ENCODE measurements at places on chromosomes 3 and 15.

GRCh38 chr15:34318277-34319079 is 19.1 kb downstream of the SLC12A6 start:
- peak; percentile 30 for DNase-seq

GRCh38 chr15:88243895-88244787 is 12.4 kb downstream of the NTRK3 start:
- DNase-seq: no peak

DNA sequence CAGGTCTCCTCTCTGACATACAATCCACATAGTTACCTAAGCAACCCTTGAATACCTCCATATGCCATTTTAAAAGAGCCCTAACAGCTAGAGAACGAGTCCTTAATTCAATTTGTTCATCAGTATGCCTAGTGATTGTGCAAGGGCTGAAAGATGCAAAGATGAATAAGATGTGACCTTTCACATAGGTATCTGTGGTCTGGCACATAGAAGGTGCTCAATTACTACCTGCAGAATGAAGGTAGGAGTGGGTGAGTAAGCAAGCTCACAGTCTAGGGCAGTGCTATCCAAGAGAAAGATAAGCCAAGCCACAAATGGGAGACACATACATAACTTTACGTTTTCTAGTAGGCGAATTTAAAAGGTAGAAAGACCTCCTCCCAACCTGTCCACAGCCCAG is 157.9 kb downstream of the OSBPL10 start:
- no peak for DNase-seq

DNA sequence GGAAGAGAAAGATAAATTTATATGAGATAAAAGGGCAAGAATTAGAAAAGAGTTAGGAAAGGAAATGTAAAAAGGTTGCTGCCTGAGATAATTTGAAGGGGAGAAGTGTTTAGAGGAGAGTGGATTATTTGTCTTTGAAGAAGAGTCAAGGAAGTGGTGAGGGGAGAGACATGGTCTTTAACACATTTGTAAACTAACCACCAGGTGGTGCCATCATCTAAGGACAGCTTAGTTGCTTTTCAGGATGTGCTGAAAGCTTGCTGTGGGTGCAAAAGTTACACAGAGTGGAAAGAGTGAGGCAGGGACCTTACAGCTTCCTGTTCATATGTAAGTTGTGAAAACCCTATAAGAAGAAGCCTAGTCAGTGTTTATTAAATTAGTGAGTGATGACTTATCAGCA is 114.1 kb upstream of the DNAJC19 start:
- no peak for DNase-seq

DNA sequence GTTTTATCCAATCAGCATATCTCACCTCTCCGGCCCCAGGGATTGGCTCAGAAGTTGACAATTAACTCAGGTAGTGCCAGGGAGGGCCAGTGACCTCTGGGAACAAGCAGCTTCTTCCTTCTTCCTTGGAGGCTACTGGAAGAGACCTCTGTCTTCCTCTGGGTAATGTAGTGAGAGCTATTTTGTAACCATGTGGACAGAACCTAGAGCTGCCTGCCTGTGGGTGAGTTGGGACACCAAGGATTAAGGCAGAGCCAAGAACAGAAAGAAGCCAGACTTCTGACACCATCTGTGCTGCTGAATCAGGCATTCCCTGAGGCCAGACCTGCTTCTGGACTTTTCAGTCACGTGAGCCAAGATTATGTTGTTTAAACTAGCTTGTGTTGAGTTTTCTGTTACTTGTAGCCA is 5.9 kb upstream of the NDUFAF1 start:
- no peak for DNase-seq

GRCh38 chr3:50583897-50584296 is 14.6 kb downstream of the HEMK1 start:
- DNase-seq: peak; percentile 25

DNA sequence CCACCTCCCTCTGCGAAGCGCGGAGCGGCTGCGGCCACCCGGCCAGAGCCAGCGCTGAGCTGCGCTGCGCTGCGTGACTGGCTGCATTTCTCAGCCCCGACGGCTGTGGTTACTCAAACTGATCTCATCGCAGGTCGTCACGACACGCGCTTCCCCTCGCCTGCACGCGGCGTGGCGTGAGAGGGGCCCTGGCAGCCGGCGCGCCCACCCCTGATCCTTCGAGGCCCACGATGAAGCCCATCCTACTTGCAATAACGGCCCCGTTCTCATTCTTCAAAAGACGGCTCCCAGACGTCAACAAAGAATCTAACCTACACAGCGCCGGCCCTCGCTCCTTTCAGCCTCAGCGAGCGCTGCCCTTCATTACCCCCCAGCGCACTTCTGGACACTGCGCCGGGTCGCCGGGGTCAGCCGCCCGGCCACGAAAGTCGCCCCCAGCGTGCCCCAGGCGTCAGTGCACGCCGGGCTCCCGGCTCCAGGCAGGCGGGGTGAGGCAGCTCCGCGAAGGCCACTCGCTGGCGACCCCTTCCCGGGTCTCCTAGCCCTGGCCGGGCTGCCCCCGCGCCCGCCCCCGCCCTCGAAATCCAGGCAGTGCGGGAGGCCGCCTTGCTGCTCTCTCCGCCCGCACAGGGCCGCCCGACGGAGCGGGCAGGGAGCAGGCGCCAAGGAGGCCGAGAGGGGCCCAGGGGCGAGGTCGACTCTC is 9.9 kb upstream of the LEKR1 start:
- no peak for DNase-seq

DNA sequence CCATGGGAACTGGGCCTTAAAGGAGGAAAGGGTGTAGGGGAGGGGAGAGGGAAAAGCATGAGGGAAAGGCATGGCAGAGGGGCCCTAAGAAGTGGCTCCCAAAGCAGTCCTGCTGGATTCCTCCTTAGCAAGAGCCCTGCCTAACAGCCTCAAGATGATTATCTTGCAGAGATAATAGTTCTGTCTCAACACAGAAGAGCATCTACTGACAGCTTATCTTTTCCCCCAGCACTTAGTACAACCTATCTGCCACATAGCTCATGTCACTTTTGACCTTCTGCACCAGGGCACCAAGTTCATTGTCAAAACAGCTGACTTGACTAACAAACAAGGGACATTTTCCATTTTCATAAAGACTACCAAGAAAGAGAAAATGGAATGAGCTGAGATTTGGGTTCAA is 86.3 kb downstream of the ANP32A start:
- DNase-seq: no peak

DNA sequence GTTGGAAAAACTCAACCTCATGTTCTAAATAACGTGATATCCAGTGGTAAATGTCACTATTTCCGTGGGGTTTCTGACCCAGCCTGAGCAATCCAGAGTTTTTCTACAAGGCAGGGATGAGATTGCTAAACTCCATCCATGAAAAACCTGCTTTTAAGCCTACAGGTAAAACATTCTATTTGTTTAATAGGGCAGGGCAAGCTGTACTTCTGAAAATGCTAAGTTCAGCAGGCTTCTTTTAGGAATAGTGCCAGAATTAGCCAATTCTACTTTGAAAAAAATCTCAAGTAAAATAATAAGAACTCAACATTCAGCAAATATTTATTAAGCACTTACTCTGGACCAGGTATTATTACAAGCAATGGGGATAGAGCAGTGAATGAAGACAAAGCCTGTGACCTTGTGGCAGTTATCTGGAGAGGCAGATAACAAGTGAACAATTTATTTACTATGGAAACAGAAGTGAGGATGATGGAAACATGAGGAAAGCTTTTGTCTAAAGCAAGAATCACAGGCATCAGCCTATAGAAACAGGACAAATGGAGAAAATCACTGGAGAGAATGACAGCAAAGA is 13.3 kb downstream of the RPSA start:
- DNase-seq: no peak

- no peak for DNase-seq
Measured at GRCh38 chr15:59339252-59339672, 33.4 kb downstream of the MYO1E start.

GRCh38 chr15:98063315-98063714 is 102.8 kb downstream of the ARRDC4 start:
- no peak for DNase-seq

GRCh38 chr3:152865668-152866245 is 30.8 kb downstream of the P2RY1 start:
- DNase-seq: no peak

DNA sequence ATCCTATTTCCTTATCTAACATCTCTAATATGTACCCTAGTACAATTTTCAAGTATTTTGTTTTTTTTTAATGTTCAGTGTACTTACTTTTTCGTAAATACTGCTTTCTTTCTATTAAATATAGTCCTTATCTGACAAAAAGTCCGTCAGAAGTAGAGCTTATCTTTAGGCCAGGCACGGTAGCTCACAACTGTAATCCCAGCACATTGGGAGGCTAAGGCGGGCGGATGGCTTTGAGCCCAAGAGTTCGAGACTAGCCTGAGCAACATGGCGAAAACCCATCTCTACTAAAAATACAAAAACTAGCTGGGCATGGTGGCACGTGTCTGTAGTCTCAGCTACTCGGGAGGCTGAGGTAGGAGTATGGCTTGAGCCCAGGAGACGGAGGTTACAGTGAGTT is 41.1 kb downstream of the USP3 start:
- DNase-seq: no peak

- DNase-seq: no peak
Measured at GRCh38 chr3:187878772-187879518, 133.7 kb upstream of the BCL6 start.

DNA sequence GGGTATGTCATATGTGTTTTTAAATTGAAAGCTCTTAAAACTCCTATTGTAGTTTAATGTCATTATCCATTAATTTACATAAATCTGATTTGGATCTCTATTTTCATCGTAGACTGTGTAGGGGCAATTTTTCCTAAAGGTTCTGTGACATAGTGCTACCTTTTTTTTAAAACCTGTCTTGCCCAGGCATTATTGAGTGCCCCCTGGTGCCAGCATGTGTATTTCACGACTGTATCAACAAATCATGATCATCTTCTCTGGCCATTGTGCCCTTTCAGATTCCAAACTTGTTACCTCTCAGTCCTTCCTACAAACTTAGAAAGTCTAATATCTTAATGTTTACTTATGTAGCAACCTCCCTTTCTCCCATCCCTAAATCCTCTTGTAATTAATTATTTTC is 97.2 kb upstream of the FLNB start:
- no peak for DNase-seq

- no peak for DNase-seq
Measured at GRCh38 chr3:151894219-151894618, 20.8 kb downstream of the SUCNR1 start.

DNA sequence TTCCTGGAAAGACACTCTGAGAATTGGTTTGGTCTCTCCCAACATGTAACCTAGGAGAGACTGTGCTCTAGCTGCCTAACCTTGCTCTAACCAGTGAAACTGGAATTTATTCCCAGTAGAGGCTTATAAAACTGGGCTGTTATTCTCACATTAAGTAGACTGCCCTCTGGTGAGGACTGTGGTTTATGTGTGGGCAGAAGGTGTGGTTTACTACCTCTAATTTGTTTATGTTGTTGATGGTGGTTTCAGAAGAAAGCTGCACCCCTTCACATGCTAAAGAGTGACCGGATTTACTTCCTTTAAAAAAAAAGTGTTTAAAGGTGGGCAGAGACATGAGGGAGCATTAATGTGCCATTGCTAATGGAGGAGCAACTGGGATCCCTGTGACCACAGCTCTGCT is 273.2 kb downstream of the MECOM start:
- no peak for DNase-seq

DNA sequence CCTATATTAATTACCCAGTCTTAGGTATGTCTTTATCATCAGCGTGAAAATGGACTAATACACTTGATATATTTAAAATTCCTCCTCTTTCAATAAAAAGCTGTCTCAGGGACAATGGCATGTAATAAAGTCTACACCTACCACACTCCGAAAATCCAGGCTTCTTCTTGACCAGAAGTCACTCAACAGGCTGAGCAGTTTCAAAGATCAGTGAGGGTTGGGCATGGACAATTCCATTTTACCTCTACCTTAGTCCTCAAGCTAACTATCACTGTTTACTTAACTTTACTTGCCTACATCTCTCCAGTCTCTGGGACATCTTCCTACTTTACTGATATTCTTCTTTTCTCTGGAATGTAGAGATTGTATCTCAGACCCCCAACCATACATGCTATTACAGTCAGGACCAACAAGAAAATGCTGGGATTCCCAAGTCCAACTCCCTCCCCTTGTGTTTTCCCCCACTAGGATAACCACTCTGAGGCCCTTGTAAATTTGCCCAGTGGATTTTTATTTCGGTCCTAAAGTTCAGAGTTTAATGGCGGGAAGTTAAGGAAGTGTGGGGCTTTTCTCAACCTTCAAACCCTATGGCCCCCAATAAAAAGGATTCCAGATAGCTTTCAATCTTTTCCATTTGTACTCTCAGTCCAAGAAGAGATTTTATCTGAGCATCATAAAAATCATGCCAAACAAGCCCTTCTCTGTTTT is 137.1 kb upstream of the TSC22D2 start:
- DNase-seq: no peak

- DNase-seq: no peak
Measured at GRCh38 chr3:14329842-14330241, 72.6 kb upstream of the SLC6A6 start.

DNA sequence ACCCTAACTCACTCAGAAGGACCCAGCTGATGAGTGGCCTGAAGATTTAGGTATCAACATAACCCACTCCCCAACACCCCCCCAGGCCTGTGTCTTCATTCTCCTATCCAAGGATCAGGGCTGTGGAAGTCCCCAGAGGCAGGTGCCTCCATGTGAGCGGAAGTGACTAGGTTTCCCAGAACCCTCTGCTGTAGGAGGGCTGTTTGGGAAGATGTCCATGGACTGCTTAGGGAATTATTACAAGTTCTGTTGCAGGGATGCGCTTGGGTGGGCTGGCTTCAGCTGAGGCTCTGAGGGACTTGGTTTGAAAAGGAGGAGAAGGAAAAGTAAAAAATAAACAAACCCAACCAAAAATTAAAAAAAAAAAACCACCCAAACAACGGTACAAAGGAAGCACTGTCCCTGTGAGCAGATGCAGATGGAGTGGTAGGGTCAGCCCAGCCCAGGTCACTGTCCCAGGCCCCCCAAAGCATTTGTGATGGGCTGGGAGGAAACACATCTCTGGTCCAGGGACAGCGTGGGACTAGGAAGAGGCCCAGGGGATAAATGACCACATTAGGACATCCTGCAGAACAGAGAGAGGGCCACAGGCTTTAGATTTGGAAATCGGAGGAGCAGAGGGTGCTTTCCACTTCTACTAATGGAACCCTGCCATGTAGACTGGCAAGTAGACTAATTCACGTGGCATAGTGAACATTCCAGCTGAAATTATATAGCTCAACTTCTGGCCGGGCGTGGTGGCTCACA is 12.2 kb upstream of the APOD start:
- DNase-seq: no peak

GRCh38 chr3:187799942-187800641 is 54.8 kb upstream of the BCL6 start:
- no peak for DNase-seq

GRCh38 chr3:965826-966225 is 127.0 kb upstream of the CNTN6 start:
- DNase-seq: no peak

DNA sequence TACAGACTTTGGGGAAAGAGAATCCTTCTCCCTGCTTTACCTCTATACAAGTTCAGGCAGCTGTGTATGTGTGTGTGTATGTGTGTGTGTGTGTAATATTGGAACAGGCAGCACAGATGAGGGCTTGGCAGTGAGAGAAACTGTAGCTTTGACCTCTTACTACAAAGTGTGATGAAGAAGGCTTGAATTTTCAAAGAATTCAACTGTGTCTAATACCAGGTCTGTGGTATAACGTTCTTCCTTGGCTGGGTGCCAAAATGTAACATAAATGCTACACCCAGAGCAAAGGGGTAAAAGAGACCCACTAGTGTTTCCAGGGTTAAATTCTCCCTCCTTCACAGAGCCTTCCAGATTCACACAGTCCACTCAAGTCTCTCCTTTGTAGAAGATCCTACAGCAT is 51.1 kb downstream of the CHST2 start:
- DNase-seq: no peak

- no peak for DNase-seq
Measured at GRCh38 chr15:47812470-47812999, 95.2 kb downstream of the SEMA6D start.

Measured in DMS79 (cell line).